ENCODE measurements at places on chromosomes 5 and 9. TPM values are rescaled to one million over a fixed set of nuclear protein-coding genes. Genes with fewer than 3 reads are reported as not detected.

CKMT2 gene
- 0.28 TPM for total RNA-seq

GRCh38 chr5:110442856-110443255 is 283.6 kb downstream of the TMEM232 start:
- DNase-seq: no peak
- H3K27me3 ChIP-seq: no peaks in the 10 kb centered on the region
- H3K4me1 ChIP-seq: no peaks in the 10 kb centered on the region
- H3K4me3 ChIP-seq: no peak overlapping the region
- no peaks in the 10 kb centered on the region for H3K36me3 ChIP-seq
- H3K27ac ChIP-seq: no peak overlapping the region

SYK gene
- total RNA-seq: not detected

SPATA31E1 gene
- total RNA-seq: not detected

WDR5 gene
- 18.3 TPM for total RNA-seq

GRCh38 chr9:35488021-35488420 is 1.9 kb upstream of the RUSC2 start:
- H3K4me1 ChIP-seq: peaks cover 3% of the 10 kb centered on the region
- H3K27ac ChIP-seq: no peak overlapping the region
- H3K27me3 ChIP-seq: no peaks in the 10 kb centered on the region
- DNase-seq: no peak

DNA sequence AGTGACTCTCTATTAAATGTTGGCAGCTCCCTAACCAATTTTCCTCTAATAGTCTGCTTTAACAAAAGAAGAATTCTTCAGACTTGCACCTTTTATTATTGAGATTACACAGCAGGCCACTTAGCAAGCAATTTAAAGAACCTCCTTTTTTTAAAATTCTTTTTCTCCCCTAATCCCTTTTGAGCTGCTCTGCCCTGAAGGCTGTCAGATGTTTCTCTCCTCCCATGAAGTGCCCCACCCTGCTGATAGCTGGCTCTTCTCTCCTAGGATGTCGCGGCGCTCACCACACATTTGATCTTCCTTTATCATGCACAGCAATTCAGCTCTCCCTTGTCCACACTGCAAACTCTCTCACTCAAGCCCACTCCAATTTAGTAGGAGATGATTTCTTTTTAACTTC is 1471.1 kb upstream of the ACO1 start:
- DNase-seq: no peak
- no peaks in the 10 kb centered on the region for H3K4me1 ChIP-seq
- no peaks in the 10 kb centered on the region for H3K27me3 ChIP-seq
- H3K27ac ChIP-seq: no peak overlapping the region
- H3K4me3 ChIP-seq: no peak overlapping the region

DNA sequence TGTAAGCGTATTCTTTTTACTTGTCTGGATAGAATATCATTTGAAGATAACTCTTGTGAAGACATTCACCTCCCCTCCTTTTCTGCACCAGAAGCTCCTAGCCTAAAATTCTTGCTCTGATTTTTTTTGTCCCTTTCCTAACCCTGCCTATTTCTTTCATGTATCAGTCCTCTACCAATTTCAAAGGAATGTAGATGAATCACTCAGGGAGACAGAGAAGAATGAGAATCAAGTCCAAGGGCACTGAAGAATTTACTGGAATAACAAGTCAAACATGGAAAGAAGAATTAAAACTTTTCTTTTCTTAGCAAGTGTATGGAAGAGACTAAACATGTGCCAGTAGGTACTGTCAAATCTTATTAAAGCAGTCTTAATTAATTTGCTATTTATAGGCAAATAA is 618.7 kb downstream of the DNAH5 start:
- no peak overlapping the region for H3K27ac ChIP-seq
- H3K36me3 ChIP-seq: no peaks in the 10 kb centered on the region
- DNase-seq: no peak
- H3K4me3 ChIP-seq: no peak overlapping the region

DNA sequence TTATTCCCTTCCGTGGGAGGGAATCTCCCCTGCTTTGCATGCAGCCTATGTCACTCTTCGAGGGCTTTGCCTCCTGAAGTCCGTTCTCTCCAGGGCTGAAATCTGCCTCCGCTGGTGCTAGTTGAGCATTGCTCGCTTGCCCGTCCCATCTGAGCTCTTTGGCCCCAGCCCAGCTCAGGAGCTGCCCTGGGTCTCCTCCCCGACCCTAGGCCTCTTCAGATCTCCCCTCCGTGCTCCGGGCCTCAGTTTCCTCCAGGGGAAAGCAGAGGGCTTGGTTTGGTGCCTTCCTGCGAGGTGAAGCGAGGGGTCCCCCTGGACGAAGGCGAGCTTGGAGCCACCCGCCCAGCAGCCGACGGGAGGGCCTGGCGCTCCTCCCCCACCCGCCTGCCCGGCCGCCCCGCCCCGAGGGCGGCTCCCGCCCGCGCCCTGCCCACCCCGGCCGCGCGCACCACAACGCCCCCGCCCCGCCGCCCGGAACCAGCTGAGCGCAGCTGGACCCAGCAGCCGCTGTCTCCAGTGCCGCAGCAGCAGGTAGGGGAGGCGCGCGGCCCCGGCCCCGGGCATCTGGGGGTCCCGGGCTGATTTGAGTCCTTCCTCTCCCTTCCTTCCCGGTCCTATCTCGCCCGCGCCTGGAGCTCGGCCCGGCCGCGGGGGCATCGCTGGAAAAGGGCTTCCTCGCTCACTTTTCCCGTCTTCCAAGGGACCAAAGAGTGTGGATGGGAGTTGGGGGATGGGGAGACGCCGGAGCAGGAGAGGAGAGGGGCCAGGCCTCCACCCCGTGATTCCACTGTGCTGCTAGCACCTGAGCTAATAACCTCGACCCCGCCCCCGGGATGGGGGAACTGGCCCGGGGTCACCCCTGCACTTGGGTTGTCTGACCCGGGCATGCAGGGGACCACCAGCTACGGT is at the start of gene GSN:
Gene GSN (plus strand): TSS at position 474 of the 909 bp plus-strand sequence. CDS start 33,810 bp downstream, outside the sequence.
- H3K27me3 ChIP-seq: no peaks in the 10 kb centered on the region
- peak; percentile 50 for DNase-seq
- H3K27ac ChIP-seq: peak within 1 kb of the TSS; percentile 87
- H3K36me3 ChIP-seq: peaks cover 2% of the 10 kb centered on the region
- H3K4me3 ChIP-seq: peak within 1 kb of the TSS; percentile 91

DNA sequence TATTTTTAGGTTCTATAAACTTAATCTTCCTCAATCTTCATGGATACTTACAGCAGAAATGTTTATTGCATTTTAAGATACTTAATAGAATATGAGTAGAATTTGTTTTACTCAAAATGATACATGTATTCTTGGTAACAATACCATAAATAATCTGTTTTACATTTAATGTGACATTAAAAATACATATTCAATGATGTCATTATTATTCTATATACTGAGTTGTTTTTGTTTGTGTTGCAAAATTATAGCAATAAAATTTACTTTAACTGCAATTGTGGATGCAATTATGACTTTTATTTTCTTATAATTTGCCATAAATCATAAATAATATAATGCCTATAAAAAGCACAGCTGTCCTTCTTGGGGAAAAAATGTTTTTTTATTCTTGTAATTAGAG is 275.9 kb upstream of the CCNG1 start:
- no peaks in the 10 kb centered on the region for H3K27me3 ChIP-seq
- H3K4me3 ChIP-seq: no peak overlapping the region
- H3K4me1 ChIP-seq: no peaks in the 10 kb centered on the region
- no peak for DNase-seq

HMCN2 gene
- total RNA-seq: not detected

GRCh38 chr5:143217065-143217803 is 186.3 kb downstream of the NR3C1 start:
- no peaks in the 10 kb centered on the region for H3K27me3 ChIP-seq
- peak; percentile 27 for DNase-seq
- no peak overlapping the region for H3K4me3 ChIP-seq

DNA sequence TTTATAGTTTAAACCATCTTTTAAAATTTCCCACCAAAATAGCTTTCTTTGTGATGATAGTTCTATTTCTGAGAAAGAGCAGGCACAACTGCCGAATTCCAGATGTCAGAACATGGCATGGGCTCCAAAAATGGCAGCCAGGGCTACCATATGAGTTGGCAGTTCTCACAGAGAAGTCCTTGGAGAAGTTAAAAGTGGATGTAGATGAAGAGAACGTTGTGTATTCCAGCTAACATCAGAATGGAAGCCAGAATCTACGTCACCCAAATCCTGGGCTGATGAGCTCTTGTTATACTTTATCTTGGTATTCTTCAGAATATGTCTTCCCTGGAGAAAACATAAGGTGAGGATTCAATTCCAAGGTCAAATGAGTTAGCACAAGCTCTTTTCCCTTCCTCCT is 66.9 kb upstream of the BASP1 start:
- no peaks in the 10 kb centered on the region for H3K36me3 ChIP-seq
- H3K27ac ChIP-seq: no peak overlapping the region
- H3K4me3 ChIP-seq: no peak overlapping the region
- no peaks in the 10 kb centered on the region for H3K27me3 ChIP-seq

DNA sequence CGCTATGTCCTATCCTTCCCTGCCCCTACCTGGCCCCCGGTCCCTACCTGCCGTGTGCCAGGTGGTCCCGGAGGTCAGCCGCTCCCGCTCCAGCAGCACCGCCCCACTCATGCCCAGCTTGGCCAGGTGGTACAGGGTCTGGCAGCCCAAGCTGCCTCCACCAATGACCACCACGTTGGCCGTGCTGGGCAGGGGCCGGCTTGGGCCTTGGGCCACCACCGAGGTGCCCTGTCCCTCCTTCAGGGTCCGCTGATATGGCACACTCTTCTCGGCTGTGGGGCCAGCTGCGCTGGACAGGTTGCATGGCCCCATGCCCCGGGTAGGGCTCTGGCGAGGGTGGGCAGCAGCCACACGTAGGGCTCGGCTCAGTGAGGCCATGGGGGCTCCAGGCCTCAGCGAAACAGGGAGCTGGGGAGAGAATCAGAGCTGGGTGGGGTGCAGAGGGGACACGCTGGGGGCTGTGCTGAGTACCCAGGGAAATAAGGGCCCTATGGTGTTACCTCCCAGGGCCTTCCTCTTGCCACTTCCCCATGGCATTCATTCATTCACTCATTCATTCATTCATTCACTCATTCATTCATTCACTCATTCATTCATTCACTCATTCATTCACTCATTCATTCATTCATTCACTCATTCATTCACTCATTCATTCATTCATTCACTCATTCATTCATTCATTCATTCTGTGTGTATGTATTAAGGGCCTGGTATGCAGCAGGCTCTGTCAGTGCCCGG is 4.2 kb downstream of the SARDH start:
- H3K4me1 ChIP-seq: peaks cover 5% of the 10 kb centered on the region
- no peaks in the 10 kb centered on the region for H3K27me3 ChIP-seq
- no peaks in the 10 kb centered on the region for H3K36me3 ChIP-seq

CAVIN4 gene
- 4.2 TPM for total RNA-seq

GRCh38 chr9:25678147-25678666 is at the start of gene TUSC1:
TUSC1 (minus strand) TSS chr9:25678444; CDS start chr9:25678312, 132 bp downstream.
- H3K4me3 ChIP-seq: peak within 1 kb of the TSS; percentile 59
- H3K27me3 ChIP-seq: no peaks in the 10 kb centered on the region
- H3K27ac ChIP-seq: peak within 1 kb of the TSS; percentile 80

DNA sequence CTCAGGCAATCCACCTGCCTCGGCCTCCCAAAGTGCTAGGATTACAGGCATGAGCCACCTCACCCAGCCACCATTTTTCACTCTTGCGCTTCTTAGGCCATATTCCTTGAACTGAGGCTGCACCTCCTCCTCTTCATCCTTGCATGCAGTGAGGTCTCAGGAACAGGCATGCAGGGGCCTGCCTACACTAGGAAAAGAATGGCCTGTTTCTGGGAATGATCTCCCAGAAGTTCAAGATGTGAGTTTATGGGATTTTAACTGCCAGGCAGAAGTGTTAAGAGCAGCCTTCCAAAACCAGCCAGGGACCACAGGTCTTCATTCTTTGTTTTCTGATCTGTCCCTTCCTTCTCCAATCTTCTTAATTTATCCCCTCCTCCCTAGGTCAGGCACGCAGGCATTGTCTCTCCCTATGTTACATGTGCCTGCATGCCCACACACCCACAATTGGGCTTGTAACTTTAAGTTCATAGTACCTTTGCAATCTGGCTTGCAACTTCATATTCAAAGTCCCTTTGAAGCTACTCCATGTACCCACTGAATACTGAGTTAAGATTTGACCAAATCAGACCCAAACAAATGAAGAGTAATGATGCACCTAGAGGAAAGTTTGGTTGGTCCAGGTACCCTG is 10.5 kb upstream of the HSPA4 start:
- 0 out of 2 replicates have a peak, but pooled peaks cover 3% of the 10 kb centered on the region for H3K4me1 ChIP-seq
- H3K4me3 ChIP-seq: no peak overlapping the region
- H3K27ac ChIP-seq: no peak overlapping the region
- no peaks in the 10 kb centered on the region for H3K36me3 ChIP-seq
- no peaks in the 10 kb centered on the region for H3K27me3 ChIP-seq

GRCh38 chr9:126561582-126561981 is 52.1 kb upstream of the LMX1B start:
- peaks cover 56% of the 10 kb centered on the region for H3K27me3 ChIP-seq
- no peak overlapping the region for H3K27ac ChIP-seq
- no peak for DNase-seq
- H3K4me3 ChIP-seq: no peak overlapping the region
- no peaks in the 10 kb centered on the region for H3K4me1 ChIP-seq

TAF11L5 gene
- total RNA-seq: not detected

DNA sequence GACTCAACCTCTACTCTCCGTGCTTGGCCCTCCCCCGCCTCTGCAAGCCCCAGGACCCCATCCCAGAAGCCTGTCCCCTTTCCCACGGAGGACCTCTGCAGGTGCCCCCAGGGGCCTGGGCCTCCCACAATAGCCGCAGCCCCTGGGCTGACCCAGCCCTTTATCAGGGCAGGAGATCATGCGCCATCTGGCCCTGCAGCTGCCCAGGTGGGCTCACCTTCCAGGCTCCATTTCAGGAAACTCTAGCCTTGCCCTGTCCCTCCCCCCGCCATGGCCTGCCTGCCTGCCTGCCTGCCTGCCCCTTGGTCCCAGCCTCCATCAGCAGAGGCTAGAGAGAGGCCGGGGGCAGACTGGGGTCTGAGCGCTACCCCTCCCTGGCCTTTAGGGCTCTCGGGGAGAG is 48.7 kb downstream of the ASS1 start:
- DNase-seq: no peak
- peaks cover 8% of the 10 kb centered on the region for H3K36me3 ChIP-seq
- no peak overlapping the region for H3K27ac ChIP-seq

DNA sequence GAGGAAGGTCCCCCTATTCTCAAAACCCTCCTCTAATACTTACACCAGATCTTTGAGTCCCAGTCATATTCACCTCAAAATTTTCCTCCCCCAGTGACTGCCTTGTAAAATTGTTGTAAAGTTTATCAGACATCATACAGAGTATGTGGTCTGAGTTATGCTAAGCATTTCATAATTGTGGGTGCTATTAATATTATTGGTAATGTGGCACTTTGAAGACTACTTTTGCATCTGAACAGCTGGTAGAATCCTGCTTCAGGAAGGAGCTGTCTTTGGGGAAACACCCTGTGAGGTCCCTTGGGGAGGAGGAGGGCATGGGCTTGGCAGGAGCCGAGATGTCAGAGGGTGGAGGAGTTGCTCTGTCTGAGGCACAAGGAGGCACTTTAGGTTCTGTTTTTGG is 164.9 kb upstream of the ZNF618 start:
- no peaks in the 10 kb centered on the region for H3K36me3 ChIP-seq
- peaks cover 1% of the 10 kb centered on the region for H3K4me1 ChIP-seq
- H3K27me3 ChIP-seq: peaks cover 20% of the 10 kb centered on the region
- no peak overlapping the region for H3K27ac ChIP-seq
- H3K4me3 ChIP-seq: no peak overlapping the region

GNA14 gene
- under 0.01 TPM for total RNA-seq
